Endodermal cell (in vitro differentiated cells): ENCODE measurements at places on chromosomes 16 and 17. TPM values are rescaled to one million over a fixed set of nuclear protein-coding genes. Genes with fewer than 3 reads are reported as not detected.

- peak overlapping the region; percentile 88 for H3K4me3 ChIP-seq
- peak overlapping the region; percentile 66 for H3K27ac ChIP-seq
- no peaks in the 10 kb centered on the region for H3K27me3 ChIP-seq
Measured at GRCh38 chr17:45247429-45248131, 14.3 kb downstream of the SPATA32 start.

DNA sequence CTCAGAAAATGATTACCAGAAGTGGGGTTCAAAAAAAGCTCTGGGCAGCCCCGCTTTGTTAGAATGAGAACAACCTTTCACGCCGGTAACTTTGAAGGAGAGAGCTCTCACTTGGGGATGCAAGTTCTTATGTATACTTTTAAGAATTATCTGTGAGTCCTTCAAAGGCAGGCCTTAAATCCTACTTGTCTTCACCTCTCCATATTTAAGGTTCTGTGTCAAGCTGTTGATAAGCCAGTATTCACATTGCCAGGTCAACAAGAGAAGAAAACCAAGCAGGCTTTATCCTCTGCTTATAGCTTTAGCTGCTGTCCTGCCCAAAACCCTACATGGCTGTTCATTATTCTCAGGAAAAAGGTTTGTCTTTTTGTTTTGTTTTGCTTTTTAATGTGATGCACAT is 42.9 kb downstream of the CDRT4 start:
- no peak for DNase-seq
- H3K27ac ChIP-seq = no peak overlapping the region

DNA sequence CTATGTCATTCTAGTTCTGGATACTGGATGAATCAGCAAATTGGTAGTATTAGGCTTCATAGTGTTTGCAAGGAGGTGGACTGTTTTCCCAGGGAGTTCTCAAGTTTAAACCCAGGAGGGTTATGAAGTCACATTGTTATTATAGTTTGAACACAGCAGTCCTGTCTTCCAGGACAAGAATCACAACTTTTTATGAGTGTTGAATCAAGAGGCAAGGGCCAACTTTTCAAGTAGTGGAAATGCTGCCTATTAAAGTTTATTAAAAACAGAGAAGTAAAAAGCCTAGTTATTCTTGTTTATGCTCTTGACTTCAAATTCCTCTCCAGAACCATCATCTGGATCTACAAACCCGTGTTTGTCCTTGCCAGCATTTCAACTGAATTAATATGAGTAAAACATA is 86.3 kb upstream of the GOT2 start:
- no peak overlapping the region for H3K27ac ChIP-seq
- DNase-seq = no peak
- H3K4me1 ChIP-seq = no peaks in the 10 kb centered on the region
- H3K27me3 ChIP-seq = no peaks in the 10 kb centered on the region

DNA sequence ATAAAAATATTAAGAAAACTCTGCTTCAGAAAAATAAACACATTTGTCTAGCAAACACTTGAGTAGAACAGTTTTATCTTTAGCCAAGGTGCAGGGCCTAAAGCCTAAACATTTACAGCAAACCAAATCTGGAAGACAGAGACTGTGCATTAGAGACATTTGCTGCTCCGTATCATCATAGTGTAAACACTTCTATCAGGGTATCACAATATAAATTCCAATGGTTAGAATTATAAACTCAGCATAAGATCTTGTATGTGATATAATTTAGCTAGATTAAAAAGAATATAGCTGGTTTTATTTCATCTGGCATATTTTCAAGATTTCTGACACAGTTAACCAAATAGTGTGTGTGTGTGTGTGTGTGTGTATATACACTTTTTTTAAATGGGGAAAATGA is 133.8 kb upstream of the NACA2 start:
- H3K27me3 ChIP-seq = no peaks in the 10 kb centered on the region
- DNase-seq = no peak
- H3K27ac ChIP-seq = no peak overlapping the region
- no peaks in the 10 kb centered on the region for H3K36me3 ChIP-seq
- peaks cover 3% of the 10 kb centered on the region for H3K4me1 ChIP-seq

DNA sequence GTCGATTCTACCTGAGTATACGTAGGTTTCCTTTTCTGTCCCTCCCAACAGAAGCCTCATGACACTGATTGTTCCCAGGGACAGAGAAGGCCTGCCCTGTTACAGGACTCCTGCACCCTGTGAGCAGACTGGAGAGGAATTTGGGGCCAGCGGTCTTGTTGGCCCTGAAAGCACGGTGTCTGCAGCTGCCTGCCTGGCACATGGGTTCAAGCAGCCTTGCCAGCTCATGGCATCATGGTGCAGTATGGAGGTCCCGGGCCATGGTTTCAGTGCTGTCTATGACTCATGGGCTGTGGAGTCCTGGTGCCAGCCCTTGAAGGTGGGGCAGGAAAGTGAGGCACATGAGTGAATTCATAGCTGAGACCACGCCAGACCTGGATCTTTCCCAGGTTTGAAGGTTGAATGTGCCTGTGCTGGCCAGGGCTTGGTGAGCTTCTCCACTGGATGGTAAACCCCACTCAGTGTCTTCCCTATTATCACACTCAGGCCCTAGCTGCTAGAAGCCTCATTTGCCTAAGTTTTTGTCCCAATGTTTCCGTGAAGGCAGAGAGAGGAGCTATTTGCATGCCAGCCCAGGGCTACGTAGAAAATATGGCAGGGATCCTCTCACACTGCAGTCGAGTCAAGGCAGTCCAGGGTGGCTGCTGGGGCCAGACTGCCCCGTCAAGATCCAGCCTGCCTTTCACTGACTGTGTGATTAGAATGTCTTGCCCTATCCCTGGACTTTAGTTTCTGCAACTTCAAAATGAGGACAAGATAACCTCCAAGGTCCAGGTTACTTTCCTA is 277.2 kb upstream of the CCL2 start:
- no peaks in the 10 kb centered on the region for H3K27me3 ChIP-seq
- no peak overlapping the region for H3K4me3 ChIP-seq
- no peak overlapping the region for H3K27ac ChIP-seq
- no peaks in the 10 kb centered on the region for H3K36me3 ChIP-seq

DNA sequence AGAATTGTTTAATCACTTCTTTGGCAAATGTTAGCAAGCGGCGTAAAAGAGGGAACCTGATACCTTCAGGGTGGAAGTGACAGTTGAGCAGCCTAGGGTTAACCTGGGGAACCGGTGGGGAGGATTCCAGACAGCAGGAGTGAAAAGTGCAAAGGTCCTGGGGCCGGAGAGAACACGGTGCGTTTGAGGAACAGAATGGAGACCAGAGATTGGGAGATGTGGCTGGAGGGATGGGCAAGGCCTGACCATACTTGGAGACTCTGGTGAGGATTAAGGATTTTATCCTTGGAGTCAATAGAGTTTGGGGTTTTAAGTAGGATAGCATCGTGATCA is 2.3 kb upstream of the ZNF500 start:
- peaks cover 7% of the 10 kb centered on the region for H3K36me3 ChIP-seq
- H3K27ac ChIP-seq = no peak overlapping the region
- H3K4me3 ChIP-seq = peak overlapping the region; percentile 73
- H3K4me1 ChIP-seq = no peaks in the 10 kb centered on the region
- no peaks in the 10 kb centered on the region for H3K27me3 ChIP-seq

DNA sequence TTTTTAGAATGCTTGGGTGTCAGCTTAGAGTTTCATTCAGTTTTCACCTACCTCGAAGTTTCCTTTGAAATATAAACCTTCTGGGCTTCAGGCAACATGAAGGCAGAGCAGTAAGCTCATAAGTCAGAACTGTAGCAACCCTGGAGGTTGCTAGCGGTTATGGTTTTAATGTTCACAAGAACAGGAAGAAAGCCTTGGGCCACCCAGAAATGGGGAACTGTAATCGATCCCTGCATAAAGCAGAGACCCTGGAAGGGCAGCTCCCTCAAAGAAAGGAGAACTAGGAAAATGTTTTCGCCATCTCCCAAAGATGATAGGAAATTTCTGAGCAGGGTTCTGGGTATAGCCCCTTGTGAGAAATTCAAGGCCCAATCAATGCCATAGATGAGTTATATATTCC is 47.8 kb upstream of the RASL10B start:
- peaks cover 83% of the 10 kb centered on the region for H3K36me3 ChIP-seq
- H3K4me3 ChIP-seq = no peak overlapping the region
- H3K27me3 ChIP-seq = no peaks in the 10 kb centered on the region
- DNase-seq = no peak
- H3K4me1 ChIP-seq = peaks cover 7% of the 10 kb centered on the region
- no peak overlapping the region for H3K27ac ChIP-seq

The IL17C gene
- total RNA-seq = 0.35 TPM in 1 of 3 replicates, not detected in the others

DNA sequence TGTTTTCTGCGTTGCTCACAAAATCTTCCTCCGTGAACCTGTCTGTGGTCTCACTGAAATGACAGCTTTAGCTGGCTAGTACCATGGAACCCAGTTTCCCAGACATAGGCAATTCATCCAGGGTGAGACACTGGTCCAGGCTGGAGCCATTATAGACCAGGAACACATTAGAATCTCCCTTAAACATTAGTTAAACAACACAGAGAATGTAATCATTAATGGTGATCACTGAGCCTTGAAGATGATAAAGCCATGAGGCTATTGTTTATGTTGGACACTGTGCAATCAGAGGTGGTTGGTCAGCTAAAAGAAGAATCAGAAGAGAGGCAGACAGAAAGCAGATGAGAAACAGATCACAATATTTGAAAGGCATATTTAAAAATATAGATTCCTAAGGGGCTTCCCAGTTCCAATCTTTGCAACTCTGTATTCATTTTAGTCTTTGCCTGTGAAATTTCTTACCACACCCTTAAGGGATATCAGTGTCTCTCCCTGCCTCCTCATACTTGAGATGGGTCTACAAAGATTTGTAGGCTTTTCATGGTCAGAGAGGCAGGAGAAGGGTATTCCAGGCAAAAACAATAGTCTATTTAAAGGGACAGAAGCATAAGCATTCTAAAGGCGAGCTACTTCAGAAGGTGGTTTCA is 317.9 kb downstream of the MAP2K6 start:
- H3K4me1 ChIP-seq = no peaks in the 10 kb centered on the region
- DNase-seq = no peak
- no peak overlapping the region for H3K4me3 ChIP-seq
- no peak overlapping the region for H3K27ac ChIP-seq
- H3K36me3 ChIP-seq = no peaks in the 10 kb centered on the region

The RND2 gene
- total RNA-seq = 36.1 to 37.6 TPM (median 36.4 TPM) in 3 replicates

DNA sequence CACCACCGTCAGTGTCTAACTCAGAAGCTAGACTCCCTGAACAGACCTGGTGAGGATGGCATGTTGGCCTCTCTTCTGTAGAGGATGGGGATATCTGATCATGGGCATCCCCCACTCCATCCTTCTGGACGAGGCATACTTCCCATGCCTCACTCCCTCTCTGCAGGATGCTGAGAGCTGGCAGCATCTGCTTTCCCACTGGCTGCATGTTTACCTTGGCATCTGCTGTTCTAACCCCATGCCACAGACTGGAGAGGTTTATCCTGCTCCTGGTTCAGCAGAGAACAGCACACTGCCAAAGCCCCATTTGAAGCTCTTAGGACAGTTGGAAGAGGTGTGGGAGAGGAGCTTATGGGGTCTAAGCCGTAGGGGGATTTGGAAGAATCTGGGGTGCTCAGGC is 46.0 kb downstream of the YPEL2 start:
- no peak overlapping the region for H3K4me3 ChIP-seq
- no peak for DNase-seq
- no peaks in the 10 kb centered on the region for H3K27me3 ChIP-seq
- peaks cover 10% of the 10 kb centered on the region for H3K4me1 ChIP-seq
- peaks cover 72% of the 10 kb centered on the region for H3K36me3 ChIP-seq
- H3K27ac ChIP-seq = no peak overlapping the region

GRCh38 chr17:57519800-57520199 is 225.3 kb downstream of the CCDC182 start:
- H3K27ac ChIP-seq = peak overlapping the region; percentile 84
- H3K4me1 ChIP-seq = peaks cover 18% of the 10 kb centered on the region
- no peak overlapping the region for H3K4me3 ChIP-seq
- no peaks in the 10 kb centered on the region for H3K36me3 ChIP-seq
- DNase-seq = no peak

- DNase-seq = peak; percentile 59
- H3K27ac ChIP-seq = no peak overlapping the region
- H3K4me3 ChIP-seq = no peak overlapping the region
- H3K27me3 ChIP-seq = no peaks in the 10 kb centered on the region
Measured at GRCh38 chr16:58063377-58064076, 38.0 kb downstream of the MMP15 start.

- no peak for DNase-seq
- no peak overlapping the region for H3K4me3 ChIP-seq
- H3K36me3 ChIP-seq = peaks cover 6% of the 10 kb centered on the region
Measured at GRCh38 chr17:79983456-79983855, 52.2 kb downstream of the TBC1D16 start.

GRCh38 chr16:29029168-29029994 is 44.5 kb downstream of the LAT start:
- H3K36me3 ChIP-seq = no peaks in the 10 kb centered on the region
- H3K4me1 ChIP-seq = no peaks in the 10 kb centered on the region
- H3K27me3 ChIP-seq = no peaks in the 10 kb centered on the region
- no peak overlapping the region for H3K27ac ChIP-seq

- no peak overlapping the region for H3K27ac ChIP-seq
- H3K27me3 ChIP-seq = no peaks in the 10 kb centered on the region
- no peaks in the 10 kb centered on the region for H3K4me1 ChIP-seq
- H3K36me3 ChIP-seq = no peaks in the 10 kb centered on the region
- peak; percentile 76 for DNase-seq
Measured at GRCh38 chr17:10251212-10251948, 53.0 kb upstream of the GAS7 start.

GRCh38 chr16:64952177-64952576 is 169.7 kb downstream of the CDH11 start:
- H3K27me3 ChIP-seq = no peaks in the 10 kb centered on the region
- no peaks in the 10 kb centered on the region for H3K4me1 ChIP-seq
- no peak for DNase-seq
- no peak overlapping the region for H3K4me3 ChIP-seq
- H3K36me3 ChIP-seq = no peaks in the 10 kb centered on the region

The CHMP6 gene
- 32.2 and 32.5 TPM in 2 replicates for total RNA-seq

- no peak overlapping the region for H3K27ac ChIP-seq
- H3K36me3 ChIP-seq = no peaks in the 10 kb centered on the region
- DNase-seq = no peak
- H3K4me3 ChIP-seq = no peak overlapping the region
- H3K4me1 ChIP-seq = no peaks in the 10 kb centered on the region
Measured at GRCh38 chr17:56119191-56119590, 34.1 kb upstream of the ANKFN1 start.

The C17orf78 gene
- not detected in 3 replicates for total RNA-seq

DNA sequence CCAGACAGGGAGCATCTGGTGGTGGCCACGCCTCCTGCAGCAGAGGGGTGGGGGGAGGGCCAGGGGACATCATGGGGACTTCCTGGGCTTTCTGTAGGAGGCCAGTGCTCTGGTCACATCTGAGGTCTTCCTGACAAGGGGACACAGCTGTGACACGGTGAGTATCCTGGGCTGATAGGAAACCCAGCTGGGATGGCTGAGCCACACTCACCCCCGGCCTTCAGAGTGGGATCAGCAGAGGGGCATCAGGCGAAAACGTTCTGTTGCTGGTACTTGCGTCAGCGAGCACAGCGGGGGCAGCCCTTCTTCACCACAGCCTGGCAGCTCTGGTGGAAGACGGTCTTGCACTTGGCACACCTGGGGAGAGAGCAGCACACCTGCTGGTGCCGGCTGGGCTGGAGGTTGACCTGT is 122.9 kb upstream of the SMURF2 start:
- no peak overlapping the region for H3K27ac ChIP-seq
- no peaks in the 10 kb centered on the region for H3K4me1 ChIP-seq
- DNase-seq = peak; percentile 77

The TP53TG3E gene
- total RNA-seq = not detected in 2 replicates
